ENCODE measurements at places on chromosomes 3 and 15.

DNA sequence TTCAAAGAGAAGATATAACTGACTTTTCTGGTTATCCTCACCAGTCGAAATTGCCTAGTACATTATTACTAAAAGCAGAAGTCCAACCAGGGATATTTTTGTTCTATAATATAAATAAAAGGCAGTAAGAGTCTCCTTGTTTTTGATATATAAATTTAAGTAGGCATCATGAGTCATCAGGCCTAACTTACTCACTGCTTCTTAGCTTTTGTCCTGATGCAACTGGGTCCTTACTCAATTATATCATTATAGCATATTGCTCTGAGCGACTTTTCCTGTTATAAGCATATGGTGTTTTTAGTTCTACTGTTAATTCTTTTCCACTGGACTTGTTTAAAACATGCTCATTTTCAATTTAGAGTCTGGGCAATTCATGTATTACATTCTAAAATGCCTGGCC, 910.1 kb downstream of the MCTP2 start:
- DNase-seq, result no peak

GRCh38 chr3:17133632-17134545, 249.1 kb downstream of the PLCL2 start:
- no peak for DNase-seq

DNA sequence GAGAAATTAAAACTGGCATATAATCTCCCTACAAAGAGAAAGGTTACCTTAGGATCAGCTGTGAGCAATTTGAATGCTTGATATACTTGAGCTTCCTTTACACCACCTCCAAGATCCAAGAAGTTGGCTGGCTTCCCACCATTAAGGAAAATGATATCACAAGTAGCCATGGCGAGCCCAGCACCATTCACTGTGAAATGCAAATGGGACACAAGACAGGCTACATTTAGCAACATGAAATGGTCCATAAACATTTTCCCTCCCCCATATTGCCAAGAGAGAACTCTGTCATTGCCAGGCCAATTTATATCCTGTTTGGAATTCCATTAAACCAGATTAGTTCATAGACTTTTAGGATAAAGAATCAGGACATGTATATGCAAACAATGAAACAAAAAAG, 158.7 kb downstream of the SUCLG2 start:
- no peak for DNase-seq

- no peak for DNase-seq
These were observed 28.4 kb upstream of the TPRG1 start for GRCh38 chr3:189143321-189143720.

DNA sequence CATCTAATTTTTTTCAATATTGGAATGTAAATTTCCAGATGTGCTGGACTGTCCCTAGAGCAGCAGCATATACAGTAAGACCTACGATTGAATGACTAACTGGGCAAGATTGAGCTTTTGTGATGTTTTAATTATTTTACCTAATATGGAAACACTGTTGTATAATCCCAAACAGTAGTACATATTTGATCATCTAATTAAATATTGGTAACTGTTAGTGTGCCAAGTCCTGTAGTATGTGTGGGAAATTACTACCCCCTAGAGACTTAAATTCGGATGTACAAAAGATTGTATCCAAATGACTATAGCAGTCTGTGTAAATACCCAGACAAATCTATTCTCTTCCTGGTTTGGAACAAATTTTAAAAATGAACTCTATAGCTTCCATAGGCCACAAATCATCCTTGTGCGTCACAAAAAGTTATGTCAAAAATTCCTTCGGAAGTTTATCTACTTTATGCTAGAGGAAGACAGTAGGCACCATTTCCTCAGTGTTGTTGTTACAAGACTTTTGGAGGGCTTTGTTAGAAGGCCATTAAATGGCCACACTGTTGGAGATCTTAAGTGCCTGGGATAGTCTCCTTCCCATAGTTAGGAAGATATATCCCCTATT, 41.6 kb downstream of the NKIRAS1 start:
- DNase-seq, result peak; percentile 53

GRCh38 chr3:43162230-43163084, 56.6 kb upstream of the POMGNT2 start:
- peak; percentile 29 for DNase-seq

DNA sequence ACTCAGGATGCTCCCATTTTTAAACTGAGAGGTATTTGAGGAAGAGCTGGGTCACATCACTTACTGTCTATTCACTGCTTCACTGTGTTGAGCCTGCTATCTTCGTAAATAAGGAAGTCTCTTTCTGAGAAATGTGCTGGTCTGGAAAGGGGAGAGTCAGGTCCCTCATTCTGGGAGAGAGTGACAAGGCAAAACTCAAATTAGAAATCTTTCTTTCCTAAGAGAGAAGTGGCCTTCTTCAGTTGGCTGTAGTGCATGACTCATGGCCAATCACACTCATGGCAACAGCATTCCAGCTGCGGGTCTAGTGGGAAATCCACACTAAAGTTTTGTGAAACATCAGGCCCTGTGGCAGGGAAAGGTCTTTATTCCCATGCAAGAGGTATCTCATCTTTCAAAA, 11.5 kb upstream of the TIMP4 start:
- DNase-seq, result no peak

DNA sequence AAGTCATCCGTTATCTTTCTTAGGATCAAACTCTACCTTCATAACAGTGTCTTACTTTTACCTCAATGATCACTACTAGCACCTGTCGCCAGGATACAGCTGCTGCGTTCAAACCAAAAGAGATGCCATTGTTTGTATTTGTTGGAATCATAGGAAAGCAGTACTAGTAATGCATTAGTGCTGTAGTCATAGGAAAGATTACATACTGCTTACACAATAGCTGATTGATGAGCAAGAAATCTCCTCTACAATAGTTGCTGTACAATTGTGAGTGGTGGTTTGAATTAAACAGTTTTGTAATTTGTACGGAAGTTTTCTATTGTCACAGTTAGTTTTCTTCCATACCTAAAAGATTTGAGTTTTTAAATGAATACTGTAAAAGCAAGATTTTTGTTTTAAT, 21.4 kb downstream of the ACAP2 start:
- DNase-seq, result no peak

GRCh38 chr3:138434875-138435772, 708 bp downstream of the ESYT3 start:
- DNase-seq, result no peak

DNA sequence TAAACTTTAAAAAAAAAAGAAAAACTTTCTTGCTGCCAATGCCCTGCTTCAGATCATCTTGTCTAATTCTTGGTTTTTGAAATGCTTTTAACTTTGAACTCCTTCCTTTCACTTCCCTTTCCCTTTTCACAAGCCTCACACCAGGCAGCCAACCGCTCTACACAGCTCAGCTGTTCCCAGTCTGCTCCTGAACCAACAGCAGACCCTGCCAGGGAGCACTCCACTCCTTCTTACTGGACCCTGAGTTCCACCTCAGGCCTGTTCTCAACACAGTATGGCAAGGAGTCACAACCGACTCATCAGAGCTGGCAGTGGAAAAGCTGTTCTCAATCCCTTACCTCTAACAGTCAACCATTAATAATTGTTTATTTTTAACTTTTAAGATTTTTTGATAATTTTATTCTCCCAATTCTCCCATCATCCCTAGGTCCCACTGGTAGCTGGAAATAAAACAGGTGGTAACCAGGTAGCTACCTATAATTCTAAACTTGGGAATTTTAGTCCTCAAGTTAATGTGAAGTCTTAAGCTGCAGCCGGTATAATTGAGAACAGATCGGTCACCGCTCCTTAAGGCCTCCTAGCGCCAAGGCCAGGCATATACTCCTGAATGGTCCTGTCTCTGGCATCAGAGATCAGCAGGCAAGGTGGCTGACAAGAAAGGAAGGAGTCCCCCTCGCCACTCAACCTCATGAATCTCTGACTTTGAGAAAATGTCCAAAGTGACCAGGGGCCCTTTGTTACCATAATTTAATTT, 43.9 kb downstream of the BOC start:
- DNase-seq, result no peak

DNA sequence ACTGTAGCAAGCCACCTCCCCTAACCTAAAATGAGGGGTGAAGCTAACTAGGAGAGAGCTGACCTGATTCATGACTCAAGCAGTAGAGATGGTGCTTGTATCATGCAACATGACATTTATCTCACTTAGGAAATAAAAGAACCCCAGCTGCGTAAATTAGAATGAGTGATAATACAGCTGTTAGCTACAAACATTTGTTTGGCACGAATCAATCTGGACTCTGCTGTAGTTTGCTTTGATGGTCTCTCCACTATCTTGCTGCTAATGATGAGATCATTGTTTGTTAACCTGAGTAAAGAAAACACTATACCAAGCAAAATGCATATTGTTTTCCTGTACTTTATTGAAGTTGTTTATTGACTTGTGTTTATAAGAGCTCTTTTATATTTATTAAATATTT, 92.6 kb downstream of the ALDH1A2 start:
- no peak for DNase-seq

DNA sequence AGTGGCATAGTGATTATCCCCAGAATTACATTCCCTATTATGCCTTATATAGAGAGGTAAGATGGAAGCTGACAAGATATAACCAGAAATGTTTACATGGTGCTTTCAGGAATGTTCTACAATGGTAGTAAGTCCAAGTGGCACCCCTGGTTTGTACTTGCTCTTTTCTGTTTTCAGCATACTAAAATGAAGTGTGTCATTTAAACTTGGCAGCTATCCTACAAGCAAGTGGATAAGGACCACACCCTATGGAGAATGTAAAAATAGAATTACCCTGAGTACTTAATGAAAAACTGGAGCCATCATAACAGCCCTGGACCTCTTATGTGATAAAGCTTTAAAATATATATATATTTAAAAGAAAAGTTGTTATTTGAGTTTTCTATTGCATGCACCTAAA, 1012.7 kb upstream of the CADM2 start:
- no peak for DNase-seq

DNA sequence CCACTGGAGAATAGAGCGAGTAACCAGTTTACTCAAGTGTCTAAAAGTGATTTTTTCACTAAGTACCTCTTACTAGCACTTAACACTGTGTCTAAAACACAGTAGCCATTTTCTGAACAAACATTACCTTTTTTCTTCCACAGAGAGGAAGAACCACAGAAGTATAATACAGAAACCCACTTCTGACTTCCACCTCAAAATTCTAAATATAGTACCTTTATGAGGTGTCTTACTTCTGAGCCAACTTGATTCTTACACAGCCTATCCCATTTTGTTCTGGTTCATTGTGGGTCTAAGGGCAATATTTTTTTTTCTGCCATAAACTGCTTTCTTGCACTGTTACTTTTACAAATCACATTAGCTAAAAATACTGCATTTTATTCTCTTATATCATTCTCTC, 821.0 kb downstream of the FHIT start:
- DNase-seq, result no peak

DNA sequence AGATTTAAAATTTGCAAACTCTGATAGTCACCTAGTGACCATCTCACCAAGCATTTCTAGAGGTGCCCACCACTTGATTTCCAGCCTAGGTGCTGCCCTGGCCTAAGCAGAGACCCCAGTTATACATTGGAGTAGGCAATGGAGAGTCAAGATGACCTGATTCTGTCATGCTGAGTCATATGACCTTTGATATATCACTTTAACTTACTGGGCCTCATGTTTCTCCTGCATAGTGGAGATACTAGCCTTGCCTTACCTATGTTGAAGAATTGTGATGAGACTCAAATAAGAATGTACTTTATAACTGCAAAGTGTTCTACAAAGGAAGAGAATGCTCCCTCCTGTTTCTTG, 75.5 kb upstream of the XCR1 start:
- DNase-seq, result no peak

DNA sequence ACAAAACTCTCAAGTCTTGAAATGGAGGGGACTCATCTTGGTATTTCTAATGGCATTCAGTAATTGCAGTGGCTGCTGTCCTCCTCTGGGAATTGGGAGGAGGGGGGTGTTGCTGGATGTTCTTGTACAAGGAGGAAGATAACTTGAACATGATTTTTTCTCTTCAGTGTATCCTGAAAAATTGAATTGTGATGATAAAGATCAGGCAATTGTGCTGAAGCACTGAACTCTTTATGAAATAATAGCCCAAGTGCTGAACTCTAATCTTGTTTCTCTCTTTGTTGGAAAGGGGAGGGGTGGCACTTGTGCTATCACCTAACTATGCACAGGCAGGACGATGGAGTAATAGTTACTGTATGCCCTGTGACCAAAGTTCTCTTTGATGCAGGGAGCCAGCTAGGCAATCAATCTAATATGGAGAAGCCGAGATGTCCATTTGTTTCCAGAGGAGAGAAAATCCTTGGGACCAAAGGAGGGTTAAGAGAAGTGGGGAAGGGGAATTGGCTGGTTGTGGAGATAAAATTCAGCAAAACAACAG, 68.1 kb upstream of the ATP2C1 start:
- DNase-seq, result no peak

DNA sequence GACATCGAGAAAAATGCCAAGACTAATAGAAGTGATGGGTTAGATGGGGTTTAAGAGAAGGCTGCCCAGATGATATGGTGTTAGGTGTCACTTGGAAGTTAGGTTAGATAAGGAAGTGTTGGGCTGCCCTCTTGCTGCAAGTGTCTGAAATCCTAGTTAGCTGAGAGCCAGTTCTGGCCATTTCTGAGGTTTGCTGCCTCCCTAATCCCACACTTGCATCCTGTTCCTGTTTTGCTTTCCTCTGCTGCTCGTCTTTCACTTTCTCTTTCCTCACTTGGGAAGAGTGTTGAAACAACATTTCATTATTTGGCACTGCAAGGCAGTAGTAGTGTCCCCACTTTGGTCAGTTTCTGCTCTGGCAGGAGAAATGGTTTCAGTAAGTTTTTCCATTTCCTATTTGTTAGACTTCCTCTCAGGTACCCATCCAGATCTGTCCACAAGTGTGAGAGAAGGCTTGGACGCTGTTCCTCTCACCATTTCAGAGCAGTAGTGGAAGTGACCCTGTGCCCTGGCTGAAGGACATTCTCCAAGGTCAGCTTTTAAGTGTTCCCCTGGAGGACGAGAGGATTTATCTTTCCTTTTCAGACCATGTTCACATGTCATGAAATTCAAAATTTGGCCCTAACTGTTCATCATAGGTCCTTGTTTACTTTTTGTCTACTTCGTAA, 93.3 kb downstream of the ADAMTSL3 start:
- DNase-seq, result no peak

- DNase-seq, result no peak
These were observed 6.8 kb downstream of the PLSCR1 start for GRCh38 chr3:146537603-146538002.

DNA sequence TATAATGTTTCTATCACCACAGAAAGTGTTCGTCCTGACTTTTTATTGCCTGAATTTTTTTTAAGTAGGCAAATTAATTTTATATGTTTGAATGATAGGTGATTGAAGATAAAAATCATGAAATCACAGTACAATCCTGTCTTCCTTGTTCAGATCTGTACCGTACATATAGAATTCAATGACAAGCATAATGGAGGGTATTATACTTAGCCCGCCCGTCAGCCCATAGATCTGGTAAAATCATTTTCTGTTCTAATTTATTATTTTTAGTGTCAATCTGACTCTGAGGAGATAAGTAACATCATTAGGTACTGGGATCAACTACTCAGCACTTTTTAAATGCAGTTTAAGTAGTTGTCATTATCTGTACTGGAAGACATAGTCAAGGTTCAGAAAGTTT, 269.9 kb downstream of the NR2F2 start:
- DNase-seq, result no peak
